ENCODE measurements at places on chromosomes 3 and 15.

- no peak for DNase-seq
Observed at GRCh38 chr15:50880206-50880605, 28.3 kb upstream of the AP4E1 start.

DNA sequence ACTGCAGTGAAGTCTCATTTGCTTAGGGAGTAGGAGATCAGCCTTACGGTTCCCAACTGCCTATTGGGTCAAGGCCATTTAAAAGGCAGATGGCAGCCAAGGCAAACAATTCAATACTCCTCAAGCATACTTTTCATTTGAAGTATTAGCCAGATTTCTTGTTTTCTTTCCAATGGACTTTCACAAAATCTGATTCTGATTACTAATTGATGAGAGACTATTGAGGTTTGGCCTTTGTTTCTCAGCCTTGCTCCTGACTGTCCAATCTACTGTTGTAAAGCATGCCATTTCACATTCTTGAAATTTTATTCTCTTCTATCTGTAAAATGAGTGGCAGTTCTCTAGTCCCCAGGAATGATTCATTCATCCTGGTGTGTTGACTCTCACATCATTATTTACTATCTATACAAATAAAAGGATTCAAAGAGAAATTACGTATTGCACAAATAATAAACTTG, 166.2 kb upstream of the TGFBR2 start:
- no peak for DNase-seq

- DNase-seq: no peak
Observed at GRCh38 chr3:185711255-185711870, 113.5 kb downstream of the IGF2BP2 start.

GRCh38 chr3:124800511-124801258, 70.4 kb downstream of the UMPS start:
- DNase-seq: no peak

DNA sequence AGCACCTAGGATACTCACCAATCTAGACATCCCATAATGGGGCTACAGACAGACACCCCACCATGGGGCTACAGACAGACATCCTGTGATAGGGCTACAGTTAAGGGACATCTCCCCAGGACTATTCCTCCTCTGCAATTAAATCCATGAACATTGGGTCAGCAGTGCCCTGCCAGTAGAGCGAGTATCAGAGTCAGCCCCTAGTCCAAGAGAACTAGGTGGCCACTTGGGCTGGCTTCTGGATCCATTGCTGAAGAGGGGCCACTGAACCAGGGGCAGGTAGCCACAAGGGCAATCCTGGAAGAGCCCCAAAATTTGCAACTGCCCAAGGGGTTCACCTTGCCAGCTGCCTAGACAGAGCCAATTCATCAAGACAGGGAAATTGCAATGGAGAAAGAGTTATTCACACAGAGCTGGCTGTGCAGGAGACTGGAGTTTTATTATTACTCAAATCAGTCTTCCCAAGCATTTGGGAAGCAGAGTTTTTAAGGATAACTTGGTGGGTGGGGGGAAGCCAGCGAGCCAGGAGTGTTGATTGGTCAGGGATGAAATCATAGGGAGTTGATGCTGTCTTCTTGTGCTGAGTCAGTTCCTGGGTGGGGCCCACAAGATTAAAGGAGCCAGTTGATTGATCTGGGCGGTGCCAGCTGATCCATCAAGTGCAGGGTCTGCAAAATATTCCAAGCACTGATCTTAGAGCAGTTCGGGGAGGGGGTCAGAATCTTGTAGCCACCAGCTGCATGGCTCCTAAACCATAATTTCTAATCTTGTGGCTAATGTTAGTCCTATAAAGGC, 170.2 kb upstream of the SMAD3 start:
- no peak for DNase-seq

DNA sequence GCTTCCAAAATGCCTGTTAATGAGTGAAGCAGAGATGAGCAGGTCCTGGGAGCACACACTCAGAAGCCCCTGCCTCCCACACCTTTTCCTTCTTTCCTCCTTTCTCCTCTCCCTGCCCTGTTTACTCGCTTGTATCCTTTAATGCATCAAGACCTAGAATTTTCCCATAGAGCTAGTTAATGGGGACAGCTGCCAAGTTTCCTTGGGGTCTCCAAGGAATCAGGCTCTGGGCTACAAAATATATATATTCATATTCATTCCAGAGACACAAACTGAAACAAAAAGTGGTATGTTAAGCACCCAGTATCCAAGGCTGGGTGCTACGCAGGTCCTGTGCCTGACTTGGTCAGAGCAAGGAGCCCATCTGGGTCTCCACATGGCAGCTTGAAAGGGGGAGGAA, 235.6 kb downstream of the MYRIP start:
- no peak for DNase-seq

- no peak for DNase-seq
Observed at GRCh38 chr3:127761441-127761801, 60.9 kb downstream of the MGLL start.

DNA sequence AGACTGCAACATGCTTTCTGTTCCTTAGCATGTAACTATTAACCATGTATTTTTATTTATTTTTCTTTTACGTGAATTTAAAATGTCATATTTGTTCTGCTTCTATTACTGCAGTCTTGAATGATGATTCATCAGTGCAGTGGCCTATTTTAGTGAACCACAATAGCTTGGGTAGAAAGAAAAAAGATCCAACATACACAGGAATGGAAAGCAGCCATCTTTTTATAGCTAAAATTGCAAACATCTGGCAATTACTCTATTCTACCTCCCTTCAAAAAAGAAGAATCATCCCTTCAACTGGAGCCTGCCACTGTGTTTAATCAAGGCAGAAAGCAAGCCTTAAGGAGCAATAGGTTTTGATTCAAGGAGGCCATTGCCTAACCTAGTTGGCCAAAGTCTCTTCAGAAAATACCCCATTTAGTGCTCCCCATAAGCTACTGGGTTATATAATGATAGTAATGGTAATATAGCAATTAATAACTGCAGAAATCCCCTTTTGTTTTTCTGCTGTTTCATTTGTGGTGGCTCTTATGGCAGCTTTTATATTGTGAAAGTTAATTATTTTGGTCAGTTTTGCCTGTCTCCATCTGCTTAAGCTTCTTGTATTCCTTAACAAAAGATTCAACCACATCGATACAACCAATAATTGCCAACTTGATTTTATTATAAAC, 267.3 kb downstream of the LPP start:
- no peak for DNase-seq

DNA sequence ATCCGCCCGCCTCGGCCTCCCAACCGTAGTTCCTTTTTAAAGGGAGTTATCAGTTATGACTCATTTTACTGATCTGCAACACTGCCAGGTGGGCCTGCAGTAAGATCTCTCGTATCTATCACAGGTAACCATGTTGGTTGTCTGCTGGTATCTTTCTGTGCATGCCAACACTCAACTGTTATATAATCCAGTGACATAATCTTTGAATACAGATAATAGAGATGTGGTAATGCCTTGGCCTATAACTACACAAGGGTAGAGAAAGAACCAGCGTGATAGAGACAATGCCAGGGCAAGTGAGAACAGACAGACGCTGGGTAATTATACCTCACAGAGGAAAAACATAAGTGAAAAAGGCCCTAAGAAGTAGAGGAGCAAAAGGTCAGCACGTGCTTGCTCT, 11.0 kb upstream of the ARPP19 start:
- DNase-seq: no peak

DNA sequence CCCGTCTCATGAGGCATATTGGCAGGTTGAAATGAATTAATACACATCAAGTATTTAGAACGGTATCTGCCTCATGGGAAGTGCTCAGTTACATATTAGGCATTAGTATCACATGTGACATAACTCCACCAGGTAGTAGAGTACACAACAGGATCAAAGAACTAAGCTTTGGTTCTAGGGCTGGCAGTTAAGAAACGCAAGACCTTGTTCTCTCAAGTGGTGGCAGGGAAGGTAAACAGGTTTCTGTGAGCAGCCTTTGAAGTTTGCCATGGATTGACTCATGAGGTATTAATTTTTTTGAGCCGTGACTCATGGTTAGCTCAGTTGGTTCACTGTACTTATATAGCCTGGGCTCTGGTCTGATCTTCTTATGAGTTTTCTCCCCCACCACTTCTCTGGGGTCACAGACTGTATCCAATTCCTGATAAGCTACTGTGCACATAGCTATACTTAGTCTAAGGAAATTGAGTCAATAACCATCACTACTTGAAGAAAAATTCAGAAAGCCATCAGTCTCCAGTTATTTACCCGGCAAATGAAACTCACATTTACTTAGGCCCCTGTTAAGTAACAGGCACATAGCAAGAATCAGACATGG, 155.6 kb upstream of the STT3B start:
- no peak for DNase-seq

DNA sequence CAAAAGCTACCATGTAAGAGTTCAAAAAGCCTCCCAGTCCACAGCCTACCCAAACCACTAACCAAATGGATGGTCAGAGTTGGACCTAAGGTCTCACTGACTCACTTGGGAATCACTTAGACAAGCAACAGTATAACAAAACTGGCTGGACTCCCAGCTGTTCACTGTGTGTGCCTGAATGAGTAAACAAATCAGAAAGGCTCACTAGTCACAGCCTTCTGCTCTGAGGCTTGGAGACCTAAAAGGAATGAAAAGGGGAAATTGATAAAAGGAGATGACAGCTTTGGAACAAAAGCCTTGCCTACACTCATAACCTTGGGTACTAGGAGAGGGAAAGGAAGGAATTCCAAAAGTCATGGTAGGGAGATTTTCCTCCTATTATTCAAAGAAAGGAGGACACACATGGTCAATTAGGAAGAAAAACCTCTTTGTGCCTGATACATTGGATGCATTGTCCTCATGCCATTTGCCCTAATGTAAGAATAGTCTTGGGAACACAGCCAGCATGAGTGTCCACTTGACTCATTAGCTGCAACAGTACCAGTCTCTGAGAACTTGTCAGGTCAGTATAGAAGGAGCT, 92.3 kb downstream of the FRMD5 start:
- DNase-seq: no peak

- DNase-seq: no peak
Observed at GRCh38 chr3:147113293-147114044, 292.9 kb downstream of the ZIC4 start.

DNA sequence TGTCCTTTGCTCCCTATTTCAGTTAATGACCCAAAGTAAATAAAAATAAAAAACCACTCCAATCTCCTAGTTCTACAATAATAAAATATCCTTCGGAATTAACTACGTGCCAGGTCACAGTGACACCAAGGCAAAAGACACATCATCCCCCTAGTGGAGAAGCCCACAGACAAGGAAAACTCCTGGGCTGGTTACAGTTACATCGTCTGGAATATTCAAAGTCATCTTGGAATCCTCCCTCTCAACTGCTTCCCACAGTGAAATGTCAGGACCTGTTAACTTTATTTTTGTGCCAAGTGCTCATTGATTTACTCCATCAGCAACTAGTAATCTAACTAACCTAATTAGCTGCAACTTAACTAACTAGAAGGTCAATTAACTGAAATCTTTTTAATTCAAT, 349.3 kb downstream of the MAGI1 start:
- DNase-seq: no peak

GRCh38 chr3:189871418-189871817, 240.2 kb downstream of the TP63 start:
- no peak for DNase-seq

DNA sequence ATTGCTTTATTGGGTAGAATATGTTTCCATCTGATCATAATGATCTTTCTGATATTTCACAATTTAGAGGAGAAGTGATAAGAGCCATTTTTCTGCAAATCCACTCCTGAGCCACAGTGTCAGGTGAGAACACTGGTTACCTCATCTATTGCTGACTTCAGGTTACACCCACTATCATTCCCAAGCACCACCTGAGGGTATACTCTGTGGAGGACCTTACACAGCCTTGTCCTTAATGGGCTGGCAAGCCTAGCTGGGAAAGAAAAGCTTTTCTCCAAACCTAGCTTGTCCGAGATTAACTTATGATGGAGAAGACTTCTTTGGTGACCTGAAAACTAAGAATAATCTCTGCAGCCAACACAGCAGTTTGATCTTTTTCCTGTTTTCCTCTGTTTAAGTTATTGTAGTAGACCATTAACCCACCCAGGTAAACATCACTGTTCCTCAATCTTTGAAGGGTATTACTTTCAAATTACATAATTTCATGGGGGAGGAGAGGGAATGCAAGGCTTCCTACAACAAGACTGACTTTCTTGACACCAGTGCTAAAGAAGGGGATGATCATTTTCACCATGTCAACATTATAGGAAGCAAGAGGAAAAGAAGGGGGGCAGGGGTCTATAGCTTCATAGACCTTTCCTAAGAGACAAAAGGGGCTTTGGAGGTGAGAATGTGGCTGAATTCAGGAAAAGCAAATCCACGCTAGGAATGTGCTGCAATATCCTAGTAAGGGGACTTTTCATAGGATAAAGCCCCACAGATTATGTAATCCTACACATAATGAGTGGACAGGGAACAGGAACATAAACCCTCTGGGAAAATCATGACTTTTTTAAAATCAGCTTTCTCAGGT, 1.7 kb downstream of the NCEH1 start:
- no peak for DNase-seq

Data from T-cell (primary cell).